NCI-H460 (cell line): ENCODE measurements at places on chromosomes 6 and 20.

- peak; percentile 15 for DNase-seq
Measured at GRCh38 chr20:4585104-4585753, 136.5 kb upstream of the PRND start.

GRCh38 chr20:13325033-13325432 lies 104.0 kb downstream of the ISM1 start:
- peak; percentile 22 for DNase-seq

DNA sequence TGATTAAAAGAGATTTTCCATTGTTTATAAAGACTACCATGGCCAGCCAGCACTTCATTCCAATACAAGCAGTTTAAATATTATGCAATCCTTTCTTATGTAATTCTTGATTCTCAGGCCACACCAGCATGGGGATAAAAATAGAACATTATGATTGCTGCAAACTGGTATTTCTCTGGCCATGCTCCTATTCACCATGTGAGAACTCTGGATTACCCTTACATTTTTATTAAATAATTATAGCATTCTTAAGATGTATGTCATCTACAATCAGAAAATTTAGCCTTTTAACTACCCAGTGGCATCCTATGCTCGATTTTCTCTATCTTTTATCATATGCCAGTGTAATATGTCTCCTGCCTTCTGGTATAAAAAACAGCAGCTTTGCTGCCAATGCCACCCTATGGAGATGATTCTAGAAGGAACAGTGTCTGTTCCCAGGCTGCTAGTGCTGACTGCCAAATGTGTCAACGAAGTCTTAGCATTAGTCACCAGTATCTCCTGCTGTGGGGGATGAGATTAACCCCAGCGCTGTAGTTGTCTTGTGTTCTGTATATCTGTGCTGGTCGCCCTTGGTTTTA lies 501.4 kb downstream of the BCKDHB start:
- DNase-seq: peak; percentile 34

- no peak for DNase-seq
Measured at GRCh38 chr6:146389740-146390139, 153.9 kb upstream of the RAB32 start.

- peak; percentile 54 for DNase-seq
Measured at GRCh38 chr6:31821301-31822035, 6.1 kb upstream of the HSPA1B start.

DNA sequence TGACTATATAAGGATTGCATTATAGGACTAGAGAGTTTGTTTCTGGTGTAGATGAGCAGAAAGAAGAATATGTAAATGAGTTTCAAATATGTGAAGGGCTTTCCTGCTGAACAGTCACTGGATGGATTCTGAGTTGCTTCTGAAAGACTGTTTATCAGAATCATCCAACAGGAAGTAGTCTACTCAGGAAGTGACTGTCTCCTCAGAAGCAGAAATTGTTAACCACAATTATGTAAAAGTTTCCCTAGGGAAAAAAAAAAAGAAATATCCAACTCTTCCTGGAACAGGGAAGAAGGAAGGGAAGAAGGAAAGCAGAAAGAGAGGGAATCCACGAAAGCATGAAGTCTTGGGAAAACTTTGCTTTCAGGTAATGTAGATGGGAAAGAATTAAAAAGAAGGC lies 138.9 kb downstream of the TENT5A start:
- no peak for DNase-seq

DNA sequence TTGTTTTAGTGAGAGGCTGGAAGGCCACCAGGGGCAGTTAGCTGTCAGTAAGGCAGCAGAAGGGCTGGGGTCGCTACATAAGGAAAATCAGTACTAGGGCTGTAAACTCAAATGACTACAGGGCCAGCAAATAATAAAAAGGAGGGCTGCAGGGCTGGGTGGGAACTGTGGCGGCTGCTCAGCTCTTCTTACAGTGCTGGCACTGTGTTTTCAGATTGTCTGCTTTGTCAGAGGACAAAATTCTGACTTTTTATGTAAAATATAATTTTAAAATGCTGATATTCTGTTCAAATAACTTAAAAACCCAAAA lies 23.2 kb downstream of the HLA-A start:
- no peak for DNase-seq

DNA sequence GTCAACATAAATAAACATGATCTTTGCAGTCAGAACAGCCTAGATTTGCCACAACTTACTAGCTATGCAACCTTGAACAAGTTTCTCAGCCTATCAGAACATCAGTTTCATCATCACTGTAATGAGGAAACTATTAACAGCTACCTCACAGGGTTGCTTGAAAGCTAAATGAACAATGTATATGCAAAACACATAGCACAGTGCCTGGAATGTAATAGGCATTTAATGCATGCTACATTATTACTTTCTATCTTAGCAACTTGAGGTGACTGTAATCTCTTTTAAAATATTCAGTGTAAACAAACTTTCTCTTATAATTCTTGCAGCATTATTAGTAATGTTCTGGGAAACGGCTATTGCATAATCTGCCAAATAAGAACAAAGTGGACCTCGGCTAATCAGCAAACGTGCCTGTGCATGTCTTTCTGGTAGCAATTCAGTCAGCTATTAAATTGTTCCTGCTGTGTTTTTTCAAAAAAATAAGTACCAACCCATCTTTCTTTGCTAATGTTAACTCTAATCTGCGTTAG lies 61.5 kb downstream of the SYNE1 start:
- DNase-seq: no peak

- peak; percentile 22 for DNase-seq
Measured at GRCh38 chr6:127938701-127939100, 37.8 kb upstream of the THEMIS start.

GRCh38 chr6:44481760-44482159 lies 94.3 kb downstream of the CDC5L start:
- no peak for DNase-seq

GRCh38 chr6:109739686-109740085 lies 48.6 kb downstream of the FIG4 start:
- DNase-seq: no peak

- DNase-seq: no peak
Measured at GRCh38 chr6:128919412-128920180, 36.7 kb downstream of the LAMA2 start.

DNA sequence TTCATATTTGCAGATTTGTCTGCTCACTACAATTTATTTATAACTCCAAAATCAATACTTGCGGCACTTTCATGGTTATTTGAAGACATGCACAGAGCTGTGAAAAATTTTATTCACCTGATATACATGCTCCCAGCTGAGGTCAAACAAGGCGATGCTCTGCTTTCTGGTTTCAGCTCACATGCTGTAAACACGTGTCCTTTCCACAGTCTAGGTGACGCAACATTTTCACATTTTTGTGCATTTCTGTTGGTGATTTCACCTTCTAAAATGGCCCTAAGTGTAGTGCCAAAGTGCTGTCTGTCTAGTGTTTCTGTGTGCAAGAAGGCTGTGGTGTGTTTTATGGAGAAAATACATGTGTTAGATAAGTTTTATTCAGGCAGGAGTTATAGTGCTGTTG lies 650.5 kb downstream of the RNF144B start:
- no peak for DNase-seq

- DNase-seq: no peak
Measured at GRCh38 chr6:119921491-119922010, 572.0 kb upstream of the MAN1A1 start.

DNA sequence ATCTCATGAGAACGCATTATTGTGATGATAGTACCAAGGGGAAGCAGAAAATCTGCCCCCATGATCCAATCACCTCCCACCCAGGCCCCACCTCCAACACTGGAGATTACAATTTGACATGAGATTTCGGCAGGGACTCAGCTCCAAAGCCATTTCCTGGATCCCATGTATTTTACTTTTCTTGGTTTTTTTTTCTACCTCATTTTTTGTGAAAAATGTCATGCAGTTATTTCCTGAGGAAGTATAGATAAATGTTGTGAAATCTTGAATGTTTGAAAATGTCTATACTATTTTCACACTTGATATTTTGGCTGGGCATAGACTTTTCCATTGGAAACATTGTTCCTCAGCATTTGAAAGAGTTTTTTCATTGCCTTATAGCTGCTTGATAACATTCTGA lies 9.1 kb upstream of the BRPF3 start:
- DNase-seq: no peak

DNA sequence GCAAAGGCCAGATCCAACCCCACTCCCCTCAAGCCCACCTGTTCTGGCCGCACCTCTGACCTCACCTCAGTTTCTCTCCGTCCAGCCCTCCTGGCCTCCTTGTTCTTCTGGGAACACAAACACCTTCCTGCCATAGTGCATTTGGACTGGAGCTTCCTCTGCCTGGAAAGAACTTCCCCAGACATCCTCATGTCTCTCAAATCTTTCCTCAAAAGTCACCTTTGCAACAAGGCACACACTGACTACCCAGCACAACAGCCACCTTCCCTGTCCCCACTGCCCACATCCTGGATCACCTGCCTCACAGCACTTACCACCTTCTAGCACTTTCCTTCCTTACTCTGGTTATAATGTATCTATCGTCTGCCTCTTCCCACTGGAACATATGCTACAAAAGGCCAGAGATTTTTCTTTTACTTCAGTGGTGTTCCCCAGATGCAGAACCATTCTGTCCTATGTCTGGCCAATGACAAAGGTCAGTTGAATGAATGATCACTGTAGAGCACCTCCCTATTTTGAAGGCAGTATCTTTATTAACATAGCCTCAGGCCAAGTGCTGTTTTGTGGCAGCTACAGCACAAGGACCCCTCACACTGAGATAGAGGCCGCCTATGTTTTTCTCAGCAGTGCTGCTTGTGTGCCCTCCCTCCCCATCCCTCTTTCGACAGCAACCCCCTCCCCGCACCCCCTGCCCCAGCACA lies 4.1 kb downstream of the HLA-B start:
- DNase-seq: no peak

- no peak for DNase-seq
Measured at GRCh38 chr6:11835065-11835464, 56.5 kb upstream of the ADTRP start.

GRCh38 chr6:44667668-44668390 lies 280.3 kb downstream of the CDC5L start:
- DNase-seq: peak; percentile 36

DNA sequence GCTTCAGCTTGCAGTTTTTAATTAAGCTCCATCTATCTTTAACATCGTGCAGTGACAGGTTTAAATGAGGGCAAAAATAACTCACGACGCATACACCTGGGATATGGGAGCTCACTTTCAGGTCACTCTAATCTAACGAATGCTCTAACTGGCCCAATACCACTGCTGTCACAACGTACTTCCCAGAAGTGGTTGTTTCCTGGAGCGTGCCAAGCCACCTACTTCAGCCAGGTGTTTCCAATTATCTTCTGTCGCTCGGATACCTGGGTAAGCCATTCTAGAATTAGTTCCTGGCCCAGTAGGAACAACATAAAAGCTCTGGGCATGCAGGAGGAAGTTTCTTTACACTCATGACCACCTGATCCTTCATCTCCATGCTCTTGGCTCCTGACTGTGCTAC lies 147.4 kb downstream of the FOXC1 start:
- no peak for DNase-seq

GRCh38 chr6:121435444-121436069 lies at the start of gene GJA1:
GJA1 (plus strand) TSS chr6:121435646; CDS start chr6:121446848, 11,202 bp downstream.
- DNase-seq: peak; percentile 69

DNA sequence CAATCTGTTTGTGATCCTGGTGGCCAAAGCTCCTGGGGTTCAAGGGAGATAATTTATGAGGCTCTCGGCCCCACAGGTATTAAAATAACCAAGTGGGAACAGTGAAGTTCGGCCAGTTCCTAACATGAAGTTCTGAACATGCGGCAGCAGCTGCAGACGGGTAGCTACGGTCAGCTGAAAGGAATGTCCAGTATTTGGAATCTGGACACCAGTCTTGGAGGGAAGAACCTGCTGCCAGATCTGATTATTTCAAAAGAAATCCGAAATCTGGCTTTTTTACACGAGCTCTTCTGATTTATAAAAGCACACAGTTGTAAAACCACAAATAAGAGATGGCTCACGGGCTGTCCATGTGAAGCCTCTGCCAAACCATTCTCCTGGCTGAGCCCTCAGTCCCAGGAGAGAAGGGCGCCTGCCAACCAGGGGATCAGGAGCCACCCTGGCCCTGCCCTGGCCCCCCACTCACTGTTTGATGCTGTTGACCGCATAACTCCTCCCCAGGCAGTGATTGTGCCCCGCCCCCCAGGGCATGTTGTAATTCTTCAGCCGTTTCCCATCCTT lies 28.2 kb upstream of the KCNB1 start:
- DNase-seq: no peak

DNA sequence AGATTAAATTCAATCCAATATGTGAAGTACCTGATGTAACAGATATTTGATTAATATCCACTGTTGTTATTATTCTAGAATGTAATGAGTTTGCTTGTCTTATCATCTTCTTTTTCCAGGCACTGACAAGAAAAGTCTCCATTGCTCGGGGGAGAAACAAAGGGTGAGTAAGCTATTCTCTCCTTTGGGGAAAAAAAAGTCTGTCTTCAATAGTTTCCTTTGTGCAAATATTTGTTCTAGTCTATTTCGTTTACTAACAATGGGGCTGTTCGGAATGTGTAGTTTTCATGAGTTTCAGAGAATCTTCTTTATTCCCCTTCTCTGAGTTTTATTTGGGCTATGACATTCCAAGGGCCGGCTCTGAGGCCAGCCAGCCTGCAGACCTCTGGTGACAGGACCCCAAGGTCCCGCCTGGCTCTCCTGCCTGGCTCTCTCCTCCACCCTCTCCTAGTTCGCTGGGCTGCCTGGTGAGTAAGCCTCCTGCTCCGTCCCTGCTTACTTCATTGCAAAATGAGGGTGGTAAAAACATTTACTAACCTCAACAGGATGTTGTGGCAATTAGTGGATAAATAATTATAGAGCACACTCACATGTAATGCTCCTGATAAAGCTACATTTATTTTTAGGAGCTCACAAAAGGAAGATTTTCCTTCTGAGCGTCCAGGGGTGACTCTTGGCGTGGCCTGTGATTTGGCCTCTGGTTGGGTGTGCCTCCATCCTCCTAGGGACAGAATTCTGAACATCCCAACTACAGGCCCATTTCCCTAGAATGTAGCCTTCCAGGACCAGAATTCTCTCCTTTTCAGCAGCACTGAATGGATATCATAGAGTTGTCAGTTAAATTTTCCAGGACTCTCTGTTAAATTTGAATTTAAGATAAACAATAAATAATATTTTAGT lies 43.1 kb upstream of the SNX9 start:
- DNase-seq: no peak

- DNase-seq: no peak
Measured at GRCh38 chr20:34403908-34404307, 40.8 kb downstream of the ITCH start.

DNA sequence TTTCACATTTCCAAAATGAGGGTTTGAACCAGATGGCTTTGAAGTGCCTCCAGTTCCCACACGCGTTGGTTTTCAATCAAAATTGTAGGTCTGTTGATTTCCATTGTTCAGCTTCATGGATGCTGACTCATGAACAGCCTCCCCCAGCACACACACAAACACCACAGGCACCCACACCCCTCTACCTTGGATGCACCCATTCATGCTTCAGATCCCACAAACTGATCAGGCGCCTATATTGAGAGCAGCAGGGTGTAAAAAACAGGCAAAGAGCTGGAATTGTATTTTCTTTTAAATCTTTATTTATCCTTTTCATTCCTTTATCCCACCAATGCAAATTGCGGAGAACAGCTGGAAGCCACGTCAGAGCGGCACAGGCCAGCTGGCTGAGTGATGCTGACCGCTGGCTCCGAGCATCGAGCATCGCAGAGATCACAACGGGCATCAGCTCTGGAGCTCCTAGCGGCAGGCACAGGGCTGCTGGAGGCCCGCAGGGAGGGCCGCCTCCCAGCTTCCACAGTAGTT lies 29.3 kb upstream of the TBC1D7 start:
- no peak for DNase-seq

- no peak for DNase-seq
Measured at GRCh38 chr20:23078351-23079015, 7.6 kb downstream of the CD93 start.
